NCI-H748 treated with DMSO at 0.1 percent for 48 hours (cell line): ENCODE measurements at places on chromosomes 1 and 21.

DNA sequence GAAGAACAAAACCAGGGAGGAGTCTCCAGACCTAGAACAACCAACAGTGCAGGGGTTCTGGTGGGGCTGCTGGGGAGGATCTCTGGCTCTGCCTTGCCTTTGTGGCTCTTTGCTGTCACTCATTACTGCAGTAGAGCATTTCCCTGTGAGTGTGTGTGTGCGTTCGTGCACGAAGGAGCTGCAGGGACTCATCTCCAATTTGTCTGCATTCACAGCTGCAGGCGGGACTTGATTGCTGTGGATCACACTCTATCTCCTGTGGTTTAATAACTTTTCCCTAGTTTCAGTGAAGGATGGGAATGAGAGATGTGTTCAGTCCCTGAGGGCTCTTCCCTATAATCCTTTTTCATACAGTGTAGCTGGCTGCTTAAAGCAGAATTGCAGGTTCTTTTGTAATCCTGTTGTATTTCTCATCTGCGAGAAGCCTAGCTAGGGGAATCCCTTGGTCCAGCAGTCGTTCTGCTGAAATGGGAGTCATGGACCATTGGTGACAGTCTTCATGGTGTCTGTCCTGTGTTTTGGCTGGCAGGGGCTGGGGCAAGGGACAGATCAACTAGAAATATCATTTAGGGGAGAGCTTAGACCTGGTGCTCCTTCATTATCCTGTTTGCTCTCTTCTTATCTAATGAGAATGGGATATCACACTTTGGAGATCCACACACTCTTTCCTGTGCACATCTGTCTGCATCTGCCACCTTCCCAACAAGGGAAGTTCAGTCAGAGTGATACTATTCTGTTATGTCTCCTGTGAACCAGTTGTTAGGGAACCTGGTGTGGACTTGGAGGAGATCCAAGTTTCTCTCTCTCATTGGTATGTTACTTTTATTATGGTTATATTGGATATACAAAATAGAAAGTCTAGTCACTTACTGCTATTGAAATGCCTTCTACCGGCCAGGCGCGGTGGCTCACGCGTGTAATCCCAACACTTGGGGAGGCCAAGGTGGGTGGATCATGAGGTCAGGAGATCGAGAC, 3.0 kb downstream of the PCP4L1 start:
- DNase-seq: no peak

GRCh38 chr1:36134505-36135329, 9.7 kb upstream of the COL8A2 start:
- DNase-seq: peak; percentile 5

DNA sequence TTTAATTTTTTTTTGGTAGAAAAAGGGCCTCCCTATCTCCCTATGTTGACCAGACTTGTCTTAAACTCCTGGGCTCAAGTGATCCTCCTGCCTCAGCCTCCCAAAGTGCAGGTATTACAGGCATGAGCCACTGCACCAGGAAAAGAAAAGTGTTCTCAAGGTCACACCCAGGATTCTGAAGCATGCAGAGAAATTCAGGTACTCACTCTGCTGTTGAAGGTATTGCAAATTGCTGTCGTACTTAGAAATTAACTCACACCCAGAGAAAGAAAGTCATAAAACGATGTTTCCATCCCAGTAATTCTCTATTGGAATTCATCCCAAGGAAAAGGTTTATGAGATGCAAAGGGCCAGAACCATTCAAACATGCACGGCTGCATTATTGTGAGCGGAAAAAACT, 73.7 kb downstream of the DHRS3 start:
- DNase-seq: no peak

GRCh38 chr1:109971559-109971958, 13.0 kb upstream of the AHCYL1 start:
- no peak for DNase-seq

DNA sequence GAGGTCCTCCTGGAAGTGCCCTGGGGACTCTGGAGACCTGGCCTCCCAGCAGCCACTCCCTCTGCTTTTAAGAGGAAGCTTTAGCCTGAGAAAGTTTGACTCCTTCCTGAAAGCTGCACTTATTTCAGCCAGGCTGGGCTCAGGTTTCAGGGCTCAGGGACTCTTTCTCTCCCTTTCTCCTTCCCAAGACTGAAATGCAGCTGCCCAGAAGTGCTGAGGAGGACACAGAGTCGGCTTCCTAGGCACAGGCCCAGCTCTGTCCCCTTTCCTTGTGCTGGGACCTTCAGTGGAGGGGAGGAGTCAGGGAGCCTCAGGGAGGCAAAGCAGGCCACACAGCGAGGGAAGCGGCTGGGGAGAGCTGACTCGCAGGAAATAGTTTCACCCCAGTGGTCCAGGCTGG, 137.3 kb downstream of the NAV1 start:
- no peak for DNase-seq

DNA sequence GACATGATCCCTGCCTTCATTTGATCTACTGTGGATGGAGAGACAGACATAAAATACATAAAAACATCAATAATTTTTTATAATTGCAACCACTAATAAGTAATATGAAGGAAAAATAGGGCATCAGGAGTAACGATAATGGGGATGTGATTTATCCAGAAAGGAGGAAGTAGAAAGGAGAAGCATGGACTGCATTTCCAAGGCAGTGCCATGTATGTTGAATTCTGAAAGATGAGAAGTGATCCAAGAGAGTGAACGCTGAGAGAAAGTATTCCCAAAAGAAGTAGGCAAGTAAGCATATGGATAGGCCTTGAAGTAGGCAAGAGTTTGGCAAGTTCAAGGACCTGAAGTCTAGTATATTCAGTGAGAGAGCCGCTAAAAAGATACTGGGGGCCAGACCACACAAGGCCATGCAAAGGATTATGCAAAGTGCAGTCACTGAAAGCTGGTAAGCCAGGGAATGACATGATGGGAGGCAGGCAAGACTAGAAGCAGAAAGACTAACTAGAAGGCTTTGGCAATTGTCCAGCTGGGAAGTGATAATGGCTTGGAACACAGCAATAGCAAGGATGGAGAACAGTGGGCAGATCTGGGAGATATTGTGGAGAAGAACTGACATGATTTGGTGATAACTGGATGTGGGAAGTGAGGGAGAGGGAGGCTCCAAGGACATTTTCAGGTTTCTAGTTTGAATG, 85.9 kb downstream of the TM2D1 start:
- no peak for DNase-seq

GRCh38 chr21:46157396-46157986, 2.1 kb upstream of the FTCD start:
- no peak for DNase-seq

DNA sequence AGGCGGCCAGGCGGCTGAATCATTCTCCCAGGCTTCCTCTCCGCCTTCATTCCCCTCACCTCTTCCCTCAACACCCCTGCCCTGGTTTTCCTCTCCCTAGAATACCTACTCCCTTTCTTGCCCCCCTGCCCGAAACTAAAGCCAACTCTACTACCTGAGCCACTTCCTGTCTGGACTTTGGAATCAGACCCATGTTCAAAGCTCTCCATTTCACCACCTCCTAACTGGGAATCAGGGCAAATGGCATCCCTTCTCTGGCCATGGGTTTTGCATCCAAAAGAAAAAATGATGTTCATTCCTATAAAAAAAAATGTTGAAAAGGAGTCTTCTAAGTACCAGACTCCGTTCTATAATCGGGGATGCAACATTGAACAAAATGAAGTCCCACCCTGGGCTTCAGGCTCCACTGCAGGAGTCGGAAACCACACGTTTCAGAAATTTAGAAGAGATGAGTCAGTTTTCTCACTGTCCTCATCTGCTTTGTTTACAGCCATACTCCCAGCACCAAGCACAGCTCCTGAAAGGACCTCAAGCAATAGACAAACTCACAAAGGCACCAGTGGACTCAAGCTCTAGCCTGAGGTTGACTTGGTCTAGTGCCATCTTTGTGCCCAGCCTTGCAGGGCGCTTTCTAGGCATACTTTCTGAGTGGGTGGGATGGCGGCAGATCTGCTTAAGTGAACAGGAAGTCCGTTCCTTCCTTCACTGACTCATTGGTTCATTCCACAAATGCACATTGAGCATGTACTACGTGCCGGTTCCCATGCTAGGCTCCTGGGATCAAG, 176.2 kb downstream of the IGSF21 start:
- no peak for DNase-seq

DNA sequence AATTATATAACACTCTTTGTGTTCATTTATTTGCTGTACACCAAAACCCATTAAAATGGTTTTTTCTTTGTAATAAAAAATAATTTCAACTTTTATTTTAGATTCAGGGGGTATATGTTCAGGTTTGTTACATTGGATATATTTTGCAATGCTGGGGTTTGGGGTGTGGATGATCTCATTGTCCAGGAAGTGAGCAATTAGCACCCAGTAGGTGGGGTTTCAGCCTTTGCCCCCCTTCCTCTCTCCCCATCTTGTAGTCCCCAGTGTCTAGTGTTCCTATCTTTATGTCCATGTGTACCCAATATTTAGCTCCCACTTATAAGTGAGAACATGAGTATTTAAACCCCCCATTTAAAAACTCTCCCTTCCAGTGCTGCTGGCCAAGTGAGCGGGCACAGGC, 184.6 kb downstream of the RHOU start:
- DNase-seq: no peak

GRCh38 chr1:93700532-93701469, 19.2 kb upstream of the BCAR3 start:
- DNase-seq: no peak
